Heart left ventricle (tissue), 16 donors: ENCODE measurements at places on chromosomes 4 and X. TPM values are rescaled to one million over a fixed set of nuclear protein-coding genes. Genes with fewer than 3 reads are reported as not detected.

DNA sequence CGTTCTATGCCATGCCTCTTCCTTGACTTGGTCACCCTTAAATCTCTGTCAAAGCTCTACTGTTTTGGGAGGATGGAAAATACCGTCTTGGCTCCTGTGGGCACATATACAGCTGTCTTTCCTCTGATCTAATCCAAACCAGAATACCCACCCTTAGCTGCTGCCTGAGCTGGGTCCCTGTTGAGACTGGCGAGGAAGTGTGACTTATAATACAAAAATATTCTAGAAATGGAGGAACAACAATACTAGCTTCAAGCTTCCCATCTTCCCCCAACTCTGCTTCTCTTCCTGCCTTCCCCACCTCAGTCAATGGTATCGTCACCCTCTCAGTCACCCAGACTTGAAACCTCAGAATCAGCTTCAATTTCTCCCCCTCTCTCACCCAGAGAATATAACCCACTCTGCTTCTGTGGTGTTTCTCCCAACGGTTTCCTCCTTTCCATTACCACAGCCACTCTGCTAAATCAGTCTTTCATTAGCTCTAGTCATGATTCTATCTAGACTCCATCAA lies 599 bp upstream of the IL2RG start:
- no peak overlapping the region for H3K27ac ChIP-seq
- H3K4me3 ChIP-seq: no peak overlapping the region
- H3K36me3 ChIP-seq: no peaks in the 10 kb centered on the region
- no peaks in the 10 kb centered on the region for H3K27me3 ChIP-seq
- no peak for DNase-seq

GRCh38 chrX:15576019-15576418 lies 24.7 kb downstream of the ACE2 start:
- peaks cover 20% of the 10 kb centered on the region for H3K36me3 ChIP-seq
- H3K27me3 ChIP-seq: no peaks in the 10 kb centered on the region
- DNase-seq: no peak
- H3K4me3 ChIP-seq: no peak overlapping the region
- peaks cover 18% of the 10 kb centered on the region for H3K4me1 ChIP-seq

- no peaks in the 10 kb centered on the region for H3K36me3 ChIP-seq
- H3K27me3 ChIP-seq: no peaks in the 10 kb centered on the region
- H3K4me3 ChIP-seq: no peak overlapping the region
- no peak overlapping the region for H3K27ac ChIP-seq
- no peak for DNase-seq
Measured at GRCh38 chr4:168098248-168098717, 5.9 kb downstream of the ANXA10 start.

- DNase-seq: no peak
- H3K4me1 ChIP-seq: peaks cover 3% of the 10 kb centered on the region
- H3K27me3 ChIP-seq: no peaks in the 10 kb centered on the region
- no peak overlapping the region for H3K4me3 ChIP-seq
- H3K27ac ChIP-seq: no peak overlapping the region
- no peaks in the 10 kb centered on the region for H3K36me3 ChIP-seq
Measured at GRCh38 chr4:159222043-159222552, 119.2 kb downstream of the RAPGEF2 start.

DNA sequence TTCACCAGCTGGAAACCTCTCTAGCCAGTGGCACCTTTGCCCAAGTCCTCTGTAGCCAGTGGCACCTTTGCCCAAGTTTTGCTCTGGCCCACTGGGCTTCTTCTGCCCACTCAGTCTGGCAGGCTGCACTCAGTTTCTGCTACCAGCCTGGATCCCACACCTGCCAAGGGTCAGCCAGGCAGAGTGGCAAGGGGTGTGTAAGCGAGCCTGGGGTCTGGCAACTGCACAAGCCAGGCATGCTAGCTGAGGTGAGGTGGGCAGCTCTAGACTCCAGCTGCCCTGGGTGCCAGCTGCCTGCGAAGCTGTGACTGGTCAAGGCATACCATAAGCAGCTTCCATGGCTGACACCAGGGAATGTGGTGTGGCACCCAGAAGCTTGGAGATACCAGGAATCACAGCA lies 233.1 kb upstream of the DKK2 start:
- no peak overlapping the region for H3K4me3 ChIP-seq
- no peak for DNase-seq
- no peaks in the 10 kb centered on the region for H3K4me1 ChIP-seq

DNA sequence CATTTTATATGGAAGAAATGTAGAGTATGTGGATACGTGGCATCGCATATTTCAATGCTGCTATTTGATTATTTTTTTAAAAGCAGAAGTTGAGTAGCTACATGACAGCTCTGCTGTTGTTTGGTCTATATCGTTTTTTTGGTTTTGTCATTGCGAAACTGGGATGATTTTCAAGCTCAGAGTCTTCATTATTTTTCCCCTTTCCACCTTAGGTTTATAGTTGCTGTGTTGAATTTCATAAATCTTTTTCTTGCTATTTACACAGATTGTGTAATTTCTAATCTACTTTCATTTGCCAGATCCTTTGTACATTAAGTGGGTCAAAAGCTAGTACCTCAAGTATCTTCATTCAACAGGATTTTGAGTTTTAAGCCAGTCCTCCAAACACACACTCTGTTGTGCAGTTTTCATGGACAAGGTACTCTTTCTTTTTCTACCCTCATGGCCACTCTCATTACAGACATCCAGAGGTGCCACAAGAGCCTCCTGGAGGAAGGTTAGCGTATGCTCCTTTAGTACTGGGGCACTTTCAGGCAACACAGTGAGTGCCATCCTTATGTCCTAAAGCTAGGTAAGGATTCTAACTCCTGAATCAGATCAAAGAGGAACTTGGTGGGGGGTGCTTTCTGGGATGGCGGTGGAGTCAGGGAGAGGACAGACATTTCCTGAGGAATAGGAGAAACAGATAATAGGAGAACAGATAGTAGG lies 123.2 kb downstream of the FHIP1A start:
- H3K4me3 ChIP-seq: no peak overlapping the region
- DNase-seq: no peak
- no peaks in the 10 kb centered on the region for H3K4me1 ChIP-seq
- H3K27me3 ChIP-seq: no peaks in the 10 kb centered on the region
- no peak overlapping the region for H3K27ac ChIP-seq

GRCh38 chr4:61011051-61011450 lies 189.1 kb upstream of the ADGRL3 start:
- H3K27me3 ChIP-seq: no peaks in the 10 kb centered on the region
- no peak overlapping the region for H3K4me3 ChIP-seq
- no peaks in the 10 kb centered on the region for H3K4me1 ChIP-seq
- no peak overlapping the region for H3K27ac ChIP-seq
- H3K36me3 ChIP-seq: no peaks in the 10 kb centered on the region

DNA sequence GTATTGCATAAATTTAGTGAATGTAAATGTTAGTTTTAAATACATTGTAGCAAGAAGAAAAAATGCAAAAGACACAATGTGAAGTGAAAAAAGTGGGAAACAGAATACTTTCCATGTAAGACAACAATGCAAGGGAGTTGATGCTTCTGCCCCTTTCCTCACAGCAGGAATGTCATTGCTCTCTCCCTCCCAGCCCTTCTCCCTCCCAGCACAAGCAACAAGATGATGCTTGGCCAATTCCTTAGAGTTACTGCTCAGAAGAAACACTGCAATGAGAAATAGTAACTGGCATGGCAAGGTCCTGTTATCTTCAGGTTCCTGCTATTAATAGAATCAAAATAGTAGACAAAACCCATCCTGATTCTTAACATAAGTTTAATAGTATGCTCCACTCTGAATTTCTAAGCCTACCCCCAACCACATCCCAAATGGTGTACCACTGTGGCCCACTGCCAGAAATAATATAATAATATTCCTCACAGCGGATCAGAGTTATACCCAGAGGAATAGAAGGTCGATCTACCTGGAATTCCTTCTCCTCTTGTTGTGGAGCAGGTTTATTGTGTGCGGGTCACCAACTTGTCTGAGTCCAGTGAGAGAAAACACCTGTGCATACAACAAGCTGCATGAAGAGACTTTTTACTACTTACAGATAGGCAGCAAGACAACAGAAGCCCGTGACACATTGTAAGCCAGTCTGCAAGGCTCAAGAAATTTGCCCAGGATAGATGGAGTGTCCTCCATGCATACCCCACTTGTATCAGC lies 69.8 kb upstream of the SLC7A11 start:
- H3K4me1 ChIP-seq: no peaks in the 10 kb centered on the region
- no peaks in the 10 kb centered on the region for H3K27me3 ChIP-seq
- H3K4me3 ChIP-seq: no peak overlapping the region
- no peaks in the 10 kb centered on the region for H3K36me3 ChIP-seq
- DNase-seq: no peak

DNA sequence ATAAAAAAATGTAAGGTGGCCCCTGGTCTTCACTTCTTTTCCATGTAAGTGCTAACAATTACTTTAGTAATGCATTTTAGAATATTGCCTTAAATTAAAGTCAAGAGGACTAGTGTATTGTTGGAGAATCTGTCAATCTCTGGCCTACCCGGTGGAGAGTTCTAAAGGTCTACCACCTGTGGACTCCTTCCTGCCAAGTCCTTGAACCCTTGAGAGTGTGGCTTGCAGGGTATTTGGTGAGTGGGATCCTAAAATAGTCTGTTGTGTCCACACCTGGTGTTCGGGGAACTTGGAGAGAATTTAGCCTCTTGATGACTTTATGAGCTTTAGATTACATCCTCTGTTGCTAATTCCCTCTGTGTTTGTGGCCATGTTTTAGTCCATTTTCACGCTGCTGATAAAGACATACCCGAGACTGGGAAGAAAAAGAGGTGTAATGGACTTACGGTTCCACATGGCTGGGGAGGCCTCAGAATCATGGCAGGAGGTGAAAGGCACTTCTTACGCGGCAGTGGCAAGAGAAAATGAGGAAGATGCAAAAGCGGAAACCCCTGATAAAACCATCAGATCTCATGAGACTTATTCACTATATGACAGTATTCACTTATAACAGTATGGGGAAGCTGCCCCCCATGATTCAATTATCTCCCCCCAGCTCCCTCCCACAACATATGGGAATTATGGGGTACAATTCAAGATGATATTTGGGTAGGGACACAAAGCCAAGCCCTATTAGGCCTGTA lies 23.8 kb downstream of the DDIT4L start:
- H3K4me3 ChIP-seq: no peak overlapping the region
- H3K27ac ChIP-seq: no peak overlapping the region
- no peak for DNase-seq
- no peaks in the 10 kb centered on the region for H3K4me1 ChIP-seq
- no peaks in the 10 kb centered on the region for H3K36me3 ChIP-seq

- H3K4me1 ChIP-seq: no peaks in the 10 kb centered on the region
- no peak for DNase-seq
- H3K4me3 ChIP-seq: no peak overlapping the region
- H3K27me3 ChIP-seq: no peaks in the 10 kb centered on the region
- H3K27ac ChIP-seq: no peak overlapping the region
Measured at GRCh38 chrX:18899796-18900380, 84.0 kb downstream of the PHKA2 start.

ASMT gene
- total RNA-seq: not detected

CAMK2D gene
- 242 TPM for total RNA-seq

GPC3 gene
- total RNA-seq: 16.9 TPM

EXOSC9 gene
- 17.8 TPM for total RNA-seq

SYNPO2 gene
- 231 TPM for total RNA-seq

USP26 gene
- total RNA-seq: not detected
